ENCODE measurements at places on chromosomes 12 and 14.
A peak's percentile ranks its signal among the peaks of the same experiment; 100 is the strongest.

DNA sequence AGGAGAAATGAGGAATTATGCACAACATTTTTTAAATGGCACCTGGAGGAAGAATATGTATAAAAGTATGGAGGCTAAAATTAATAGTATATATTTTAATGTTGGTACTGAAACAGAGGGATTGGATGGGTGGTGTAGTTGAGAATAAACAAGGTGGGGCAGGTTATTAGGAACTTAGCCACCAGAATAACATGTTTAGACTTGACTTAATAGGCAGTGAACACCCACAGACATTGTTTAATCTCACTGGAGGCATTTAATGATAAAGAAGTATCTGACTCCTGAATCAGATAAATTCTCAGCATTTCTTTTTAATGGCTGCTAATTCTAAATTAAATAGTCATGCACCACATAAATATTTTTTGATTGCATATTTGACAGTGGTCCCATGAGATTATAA is 139.7 kb downstream of the CNTN1 start:
- no peak for DNase-seq

DNA sequence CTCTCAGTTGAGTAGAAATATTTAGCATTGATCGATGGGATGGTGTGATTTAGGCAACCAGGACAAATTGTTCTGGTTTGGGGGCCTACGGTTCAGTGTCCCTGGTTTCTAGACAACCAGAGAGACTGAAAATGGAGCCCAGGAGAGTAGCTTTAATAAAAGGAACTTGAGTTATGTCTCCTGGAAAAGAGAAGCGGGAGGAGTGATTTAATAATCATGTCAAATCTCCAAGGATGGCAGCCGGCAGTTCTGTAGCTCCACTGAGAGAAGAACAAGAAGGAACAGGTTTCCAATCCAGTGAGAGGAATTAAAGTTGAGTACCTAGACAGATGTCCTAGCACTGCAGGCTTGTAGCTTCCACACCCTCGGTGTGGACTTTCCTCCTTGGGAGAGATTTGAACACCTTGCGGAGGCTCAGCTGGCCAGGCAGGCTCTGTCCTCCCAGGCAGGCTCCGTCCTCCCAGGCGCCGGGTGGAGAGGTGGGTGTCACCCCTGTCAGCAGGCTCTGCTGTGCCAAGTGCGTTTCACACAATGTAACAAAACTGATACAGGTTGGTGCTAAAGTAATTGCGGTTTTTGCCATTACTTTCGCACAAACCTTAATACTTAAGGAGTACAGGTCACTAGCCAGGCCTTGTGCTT is 45.9 kb downstream of the SLC6A12 start:
- no peak for DNase-seq

DNA sequence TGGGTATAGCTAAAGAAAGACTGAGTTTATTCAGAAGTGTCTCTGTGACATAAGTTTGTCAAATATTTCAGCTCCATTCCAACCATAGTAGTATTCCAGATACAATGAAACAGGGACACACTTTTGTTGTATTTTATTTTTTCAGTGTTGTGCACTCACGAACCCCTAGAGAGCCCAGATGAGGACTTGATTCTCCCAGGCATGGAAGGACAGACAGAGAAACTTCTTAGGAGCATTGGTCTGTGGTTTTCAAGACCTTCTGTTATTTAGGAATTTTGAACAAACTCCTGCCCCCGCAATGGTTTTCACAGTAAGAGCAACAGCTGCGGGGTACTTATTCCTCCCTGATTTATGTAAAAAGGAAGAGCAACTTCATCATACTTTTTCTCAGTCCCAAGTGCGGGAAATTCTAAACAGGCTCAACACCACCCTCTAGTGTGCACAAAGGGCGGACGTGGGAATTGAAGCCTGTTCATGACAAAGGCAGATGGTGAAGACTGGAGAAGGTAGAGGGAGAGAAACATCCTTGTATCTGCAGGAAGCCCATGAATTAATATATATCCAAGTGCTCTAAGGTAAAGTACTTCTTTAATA is 147.6 kb downstream of the PAH start:
- peak; percentile 65 for DNase-seq

DNA sequence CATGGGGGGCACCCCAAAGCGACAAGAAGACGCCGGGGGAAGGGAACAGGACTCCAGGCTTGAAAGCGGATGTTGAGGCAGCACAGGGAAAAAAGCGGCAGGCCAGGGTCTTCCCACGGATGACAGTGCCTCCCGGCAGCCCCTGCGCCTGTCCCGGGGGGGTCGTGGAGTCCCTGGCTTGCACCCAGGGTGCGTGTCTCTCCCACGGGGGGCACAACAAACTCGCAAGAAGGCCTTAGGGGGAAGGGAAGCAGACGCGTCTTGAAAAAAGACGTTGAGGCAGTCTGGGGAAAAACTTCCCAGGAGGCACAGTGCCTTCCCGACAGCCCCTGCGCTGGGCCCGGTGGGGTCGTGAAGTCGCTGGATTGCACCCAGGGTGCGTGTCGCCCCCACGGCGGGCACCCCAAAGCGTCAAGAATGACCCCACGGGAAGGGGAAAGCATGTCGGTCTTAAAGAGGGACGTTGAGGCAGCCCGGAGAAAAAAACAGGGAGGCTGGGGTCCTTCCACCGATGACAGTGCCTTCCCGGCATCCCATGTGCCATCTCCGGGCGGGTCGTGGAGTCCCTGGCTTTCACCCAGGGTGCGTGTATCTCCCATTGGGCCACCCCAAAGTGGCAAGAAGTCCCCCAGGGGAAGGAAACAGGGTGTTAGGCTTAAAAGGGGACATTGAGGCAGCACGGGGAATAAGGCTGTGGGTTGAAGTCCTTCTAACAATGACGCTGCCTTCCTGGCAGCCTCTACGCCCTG is 159.9 kb upstream of the ALG10B start:
- DNase-seq = no peak

DNA sequence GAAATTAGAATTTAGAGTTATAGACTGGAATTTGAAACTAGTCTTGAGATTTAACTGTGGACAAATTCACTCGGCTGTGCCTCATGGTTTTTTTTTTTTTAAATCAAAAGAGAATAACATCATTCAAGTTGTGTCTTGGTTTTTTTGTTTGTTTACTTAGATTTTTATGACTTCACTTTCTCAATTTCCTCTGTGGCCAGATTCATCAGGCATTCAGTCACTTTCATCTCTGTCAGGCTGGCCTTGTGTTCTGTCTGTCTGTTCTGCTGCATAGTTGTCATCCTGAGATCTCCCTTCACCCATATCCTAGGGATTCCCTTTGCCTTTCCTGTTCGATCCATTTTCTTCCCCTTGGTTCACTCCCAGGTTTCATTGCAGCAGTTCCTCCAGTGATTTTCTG is 10.0 kb downstream of the MARK3 start:
- DNase-seq = no peak

GRCh38 chr12:20314328-20314727 is 54.0 kb upstream of the PDE3A start:
- DNase-seq = no peak

- DNase-seq = no peak
These were observed 23.8 kb upstream of the MGST1 start for GRCh38 chr12:16323638-16324037.

GRCh38 chr14:58625438-58625837 is 12.3 kb upstream of the DACT1 start:
- no peak for DNase-seq

DNA sequence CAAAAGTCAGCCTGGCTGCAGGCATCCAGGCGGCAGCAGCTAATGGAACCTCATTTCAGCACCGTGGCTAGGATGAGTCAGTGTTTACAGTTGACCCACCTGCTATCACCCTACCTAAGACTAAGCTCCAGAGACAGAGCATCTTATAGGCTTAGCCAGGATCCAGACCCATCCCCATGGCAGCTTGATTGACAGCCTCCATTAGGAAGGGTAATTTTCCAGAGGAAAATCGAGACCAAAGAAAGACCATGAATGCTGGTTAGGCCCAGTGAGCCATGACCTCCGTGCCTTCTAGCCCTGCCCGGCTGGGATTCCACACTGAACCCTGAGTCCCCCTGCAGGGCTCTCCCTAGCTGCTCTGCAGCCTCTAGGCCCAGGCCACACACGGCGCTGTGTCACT is 38.7 kb downstream of the TUNAR start:
- DNase-seq = no peak

GRCh38 chr14:61128382-61129167 is 147.5 kb downstream of the SLC38A6 start:
- no peak for DNase-seq

- no peak for DNase-seq
These were observed 223.7 kb upstream of the TMEM132C start for GRCh38 chr12:128043317-128043716.

GRCh38 chr14:91554535-91555332 is 44.6 kb upstream of the PPP4R3A start:
- no peak for DNase-seq

- no peak for DNase-seq
These were observed 45.6 kb upstream of the SMCO2 start for GRCh38 chr12:27400856-27401354.

DNA sequence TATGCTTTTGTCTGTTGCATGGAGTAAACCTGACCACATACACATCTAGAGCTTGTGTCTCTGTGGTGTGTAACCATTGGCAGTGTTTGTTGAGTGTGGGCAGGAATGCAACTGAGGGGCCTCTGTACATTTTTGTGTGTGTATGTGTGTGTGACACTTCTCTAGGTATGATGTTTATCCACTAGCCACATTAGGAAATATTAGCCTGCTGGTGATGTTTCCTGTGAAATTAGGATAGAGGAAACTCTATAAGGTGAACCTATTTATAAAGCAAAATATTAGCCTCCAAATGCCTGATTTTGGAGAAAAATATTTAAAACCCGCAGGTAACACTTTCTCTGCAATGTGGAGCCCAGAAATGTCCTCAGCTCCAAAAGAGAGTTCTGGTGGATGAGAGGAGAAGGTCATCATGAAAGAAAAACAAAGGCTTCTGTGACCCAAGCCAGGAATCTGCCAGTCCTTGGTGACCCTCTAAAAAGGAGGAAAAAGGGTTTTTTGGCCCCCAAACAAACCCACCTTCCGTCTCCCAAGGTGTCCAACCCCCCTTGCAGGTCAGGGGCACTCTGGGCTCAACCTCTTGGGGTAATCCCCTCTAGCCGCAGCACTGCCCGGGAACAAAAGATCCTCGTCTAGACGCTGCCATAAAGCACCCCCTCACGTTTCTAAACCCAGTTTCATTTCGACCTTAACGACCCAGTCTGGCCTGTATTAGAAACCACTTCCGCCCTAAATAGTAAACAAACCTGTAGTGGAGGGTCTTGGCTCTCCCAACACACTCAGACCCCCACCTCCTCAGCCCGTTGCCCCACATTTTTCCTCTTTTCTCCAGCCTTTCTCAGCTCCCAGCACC is 3.1 kb upstream of the HOTAIR start:
- no peak for DNase-seq

- DNase-seq = peak; percentile 18
These were observed 89.0 kb downstream of the SH2B3 start for GRCh38 chr12:111494676-111495075.

DNA sequence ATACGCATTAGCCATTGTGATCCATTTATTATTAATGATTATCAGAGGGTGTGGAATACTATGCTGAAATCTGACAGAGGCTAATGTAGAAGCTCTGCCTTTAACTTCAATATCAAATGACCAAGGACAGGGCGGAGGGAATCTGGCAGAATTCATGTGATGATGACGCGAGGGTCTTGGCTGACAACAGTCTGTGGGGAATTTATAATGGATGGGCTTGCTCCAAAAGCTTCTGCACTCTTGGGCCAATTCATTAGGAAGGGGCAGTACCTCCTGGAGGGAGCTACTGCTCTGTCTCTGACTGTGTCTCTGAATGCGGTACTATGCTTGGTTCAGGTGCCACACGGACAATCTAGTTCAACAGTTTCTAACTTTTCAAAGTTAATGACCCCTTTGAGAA is 46.2 kb downstream of the GALNT8 start:
- no peak for DNase-seq

DNA sequence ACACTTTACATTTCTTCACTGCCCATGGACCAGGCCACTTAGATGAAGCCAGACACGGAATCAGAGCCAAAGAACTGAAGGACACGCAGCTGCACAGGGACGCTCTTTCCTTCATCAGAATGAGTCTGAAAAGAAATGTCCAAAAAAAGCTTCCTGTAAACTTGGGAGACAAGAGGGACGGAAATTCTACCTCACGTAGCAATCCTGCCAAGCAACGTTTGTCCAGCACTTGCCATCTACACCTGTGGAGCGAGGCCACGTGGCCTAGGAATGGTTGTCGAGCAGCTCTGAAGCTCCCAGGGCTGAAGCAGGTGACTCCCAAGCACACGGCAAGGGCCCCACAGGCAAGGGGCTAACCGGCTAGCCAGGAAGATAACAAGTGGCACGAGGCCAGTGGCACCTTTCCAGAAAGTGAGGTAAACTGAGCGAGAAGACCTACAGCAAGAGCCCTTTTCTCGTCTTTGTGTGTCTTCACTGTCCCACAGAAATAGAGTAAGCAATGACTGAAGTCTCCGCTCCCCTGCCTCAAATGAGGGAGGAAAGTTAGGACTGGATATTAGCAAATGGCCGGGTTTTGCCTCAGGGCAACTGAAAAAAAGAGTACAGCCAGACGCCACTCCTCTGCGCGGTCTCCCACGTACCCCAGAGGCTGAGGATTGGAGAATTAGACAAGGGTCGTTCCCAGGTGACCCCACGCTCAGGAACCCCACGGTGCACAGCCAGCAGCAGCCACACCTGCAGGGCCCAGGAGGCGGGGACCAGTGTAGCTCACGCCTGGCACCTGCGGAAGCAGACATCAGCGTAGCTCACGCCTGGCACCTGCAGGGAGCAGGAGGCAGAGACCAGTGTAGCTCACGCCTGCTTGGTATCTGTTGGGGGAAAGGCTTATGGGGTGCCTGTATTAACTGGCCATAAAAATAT is 7.7 kb downstream of the ZNF605 start:
- no peak for DNase-seq

DNA sequence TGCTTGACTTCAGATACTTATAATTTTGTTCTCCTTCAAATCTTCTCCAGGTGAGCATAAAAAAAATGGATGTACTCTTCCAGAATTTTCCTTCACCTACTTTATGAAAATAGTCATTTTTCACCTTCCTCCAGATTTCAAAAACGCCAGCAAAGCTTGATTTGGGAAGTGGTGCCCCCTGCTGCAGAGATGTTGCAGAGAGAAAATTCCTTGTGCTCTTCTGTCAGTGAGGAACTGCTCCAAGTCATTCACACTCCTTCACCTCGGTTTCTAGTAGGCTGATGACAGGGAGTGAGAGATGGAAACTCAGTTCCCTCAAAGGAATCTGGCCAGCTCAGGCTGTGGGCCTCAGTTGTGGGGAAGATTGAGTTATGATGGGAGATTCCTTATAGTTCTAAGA is 24.2 kb upstream of the RNASE3 start:
- DNase-seq = peak; percentile 58

DNA sequence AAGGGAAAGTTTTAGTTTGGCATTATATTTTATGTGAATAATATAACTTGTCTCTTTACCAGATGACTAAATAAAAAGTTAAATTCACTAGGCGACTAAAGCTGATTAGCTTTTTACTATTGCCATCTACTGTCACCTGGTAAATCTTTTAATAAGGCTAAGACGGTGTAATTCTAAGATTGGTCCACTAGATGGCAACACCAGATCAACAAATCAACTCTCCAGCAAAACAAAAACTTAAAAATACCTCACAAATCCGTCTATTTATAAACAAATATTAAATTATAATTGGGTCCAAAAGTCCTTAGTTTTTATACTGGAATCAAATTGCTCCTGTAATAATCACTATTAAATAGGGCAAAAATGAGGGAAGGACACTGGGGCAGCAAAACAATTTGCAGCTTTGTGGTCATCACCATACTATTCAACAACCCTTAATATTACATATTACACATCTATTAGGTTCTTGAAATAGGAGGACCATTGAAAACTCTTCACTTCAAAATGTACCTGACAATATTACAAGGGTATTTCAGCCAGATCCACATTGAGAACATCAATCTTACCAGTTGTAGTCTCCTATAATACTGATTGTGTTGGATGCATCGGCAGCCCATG is 47.9 kb downstream of the GALC start:
- DNase-seq = peak; percentile 79

Measured in hematopoietic multipotent progenitor cell treated with erythropoietin and hydrocortisone succinate and interleukin-3 and kit ligand, for 4 days (in vitro differentiated cells).